ENCODE measurements at places on chromosomes 5 and 9. TPM values are rescaled to one million over a fixed set of nuclear protein-coding genes. Genes with fewer than 3 reads are reported as not detected.

The QRFP gene
- not detected for total RNA-seq

The ZFP37 gene
- 0.60 TPM for total RNA-seq

The IL4 gene
- total RNA-seq: not detected

The SLC6A3 gene
- not detected for total RNA-seq

The KIF12 gene
- 0.80 TPM for total RNA-seq

The ARID3C gene
- not detected for total RNA-seq

The SPATA9 gene
- 0.39 TPM for total RNA-seq

The PCDHGA4 gene
- 3.9 TPM for total RNA-seq

The DND1 gene
- 0.10 TPM for total RNA-seq

The IL7R gene
- 3.8 TPM for total RNA-seq

The PCDHB8 gene
- not detected for total RNA-seq

The DMRT2 gene
- not detected for total RNA-seq
